ENCODE measurements at places on chromosomes 2 and 18. TPM values are rescaled to one million over a fixed set of nuclear protein-coding genes. Genes with fewer than 3 reads are reported as not detected.

DNA sequence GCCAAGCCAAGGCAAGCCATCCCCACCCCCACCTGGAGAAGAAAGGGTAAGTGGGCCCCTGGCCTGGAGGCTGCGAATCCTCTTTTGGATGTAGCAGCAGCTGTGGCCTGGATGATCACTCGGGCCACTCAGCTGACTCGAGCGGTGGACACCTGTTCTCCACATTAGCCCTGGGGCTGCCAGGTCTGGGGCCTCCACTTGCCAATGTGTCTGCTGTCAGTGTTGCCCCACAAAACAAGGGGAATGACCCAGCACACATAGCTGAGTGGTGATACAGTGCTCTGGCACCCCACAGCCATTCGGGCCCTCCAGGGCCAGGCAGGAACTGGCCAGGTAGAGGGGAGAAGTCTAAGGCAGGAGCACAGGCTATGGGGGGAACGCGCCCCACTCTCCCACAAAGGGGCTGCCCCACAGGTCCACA is 2.6 kb downstream of the STK25 start:
- DNase-seq, result peak; percentile 82

DNA sequence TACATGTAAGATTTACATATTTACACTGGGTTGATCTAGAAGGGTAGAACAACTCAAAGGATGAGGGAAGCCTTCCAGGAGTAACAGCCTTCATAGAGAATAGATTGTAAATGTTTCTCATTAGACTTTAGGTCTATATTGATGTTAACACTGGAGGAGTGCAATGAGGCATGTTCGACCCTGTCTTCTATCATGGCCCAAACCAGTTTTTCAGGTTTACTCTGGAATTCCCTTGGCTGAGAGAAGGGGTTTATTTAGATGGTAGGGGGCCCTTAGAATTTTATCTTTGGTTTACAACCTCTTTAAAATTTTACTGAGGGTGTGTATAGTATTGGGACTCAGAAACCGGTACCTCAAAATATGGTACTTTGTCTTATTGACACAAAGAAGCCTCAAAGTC is 634.9 kb upstream of the PIK3C3 start:
- DNase-seq, result no peak

DNA sequence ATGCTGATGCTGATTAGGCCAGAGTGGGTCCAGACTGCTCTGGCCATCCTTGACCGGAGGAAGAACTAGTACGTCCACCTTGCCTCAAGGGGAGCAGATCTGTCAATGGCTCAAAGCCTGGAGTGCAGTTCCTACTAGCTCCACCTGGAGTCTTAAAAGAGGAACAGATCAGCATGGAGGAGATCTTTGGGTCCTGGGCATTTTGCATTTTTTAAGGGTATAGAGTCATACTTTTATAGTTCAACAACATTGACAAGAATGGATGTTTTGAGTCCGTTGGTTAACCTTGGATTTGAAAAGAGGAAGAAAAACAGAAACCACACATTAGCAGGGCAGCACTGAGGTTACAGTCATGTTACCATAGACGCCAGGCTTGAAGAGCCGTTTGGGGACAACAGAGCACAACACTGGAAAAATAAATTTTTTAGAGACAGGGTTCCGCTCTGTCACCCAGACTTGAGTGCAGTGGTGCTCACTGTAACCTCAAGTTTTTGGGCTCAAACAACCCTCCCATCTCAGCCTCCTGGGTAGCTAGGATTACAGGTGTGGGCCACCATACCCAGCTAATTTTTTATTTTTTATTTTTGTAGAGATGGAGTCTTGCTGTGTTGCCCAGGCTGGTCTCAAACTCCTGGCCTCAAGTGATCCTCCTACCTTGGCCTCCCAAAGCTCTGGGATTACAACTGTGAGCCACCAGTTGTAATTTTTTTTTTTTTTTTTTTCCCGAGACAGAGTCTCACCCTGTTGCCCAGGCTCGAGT is 78.5 kb downstream of the PRKCE start:
- no peak for DNase-seq

DNA sequence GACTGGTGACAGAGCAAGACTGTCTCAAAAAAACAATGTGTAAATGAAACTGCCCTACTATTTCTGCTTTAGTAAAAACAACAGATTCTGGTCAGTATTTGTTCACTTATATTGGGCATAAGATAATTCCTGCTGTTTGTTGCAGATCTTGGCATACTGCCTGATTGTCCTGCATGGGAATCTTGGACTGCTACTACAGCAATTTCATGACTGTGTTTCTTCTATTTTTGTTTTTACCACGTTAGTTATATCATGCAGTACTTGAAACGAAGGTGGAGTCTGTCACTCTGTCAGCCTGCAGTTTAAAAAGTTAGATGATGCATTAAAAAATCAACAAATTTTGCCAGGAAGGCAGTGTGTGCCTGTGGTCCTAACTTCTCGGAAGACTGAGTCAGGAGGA is 14.2 kb upstream of the CLASP1 start:
- DNase-seq, result no peak

DNA sequence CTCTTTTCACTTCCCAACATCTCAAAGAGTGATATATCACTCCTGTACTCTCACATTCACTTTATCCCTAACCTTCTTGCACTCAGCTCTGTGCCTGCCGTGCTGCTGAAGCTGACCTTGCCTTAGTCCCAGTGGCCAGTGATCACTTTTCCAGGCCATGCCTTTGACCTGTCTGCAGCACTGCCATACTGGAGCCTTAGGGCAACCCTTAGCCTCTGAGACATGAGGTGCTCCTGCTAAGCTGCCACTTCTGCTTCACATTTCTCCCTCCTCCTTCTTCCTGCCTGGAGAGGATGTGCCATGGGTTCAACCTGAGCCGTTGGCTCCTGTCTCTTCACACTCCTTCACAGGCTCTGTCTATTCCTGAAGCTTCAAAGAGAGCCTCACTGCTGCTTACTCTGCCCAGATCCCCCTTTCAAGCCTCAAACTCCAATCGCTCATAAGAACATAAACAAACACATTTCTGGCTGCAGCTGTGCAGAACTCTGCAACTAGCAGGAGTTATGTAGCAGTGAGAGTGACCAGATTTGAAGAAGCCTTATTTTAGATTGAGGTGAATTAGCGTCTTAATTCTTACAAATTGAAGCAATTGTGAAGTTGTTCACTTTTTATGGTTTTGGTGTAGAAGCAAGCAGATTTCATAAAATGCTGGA is 716.2 kb upstream of the FANCL start:
- no peak for DNase-seq

GRCh38 chr2:98457045-98457696 is 12.5 kb downstream of the INPP4A start:
- DNase-seq, result no peak

- no peak for DNase-seq
These were observed 92.3 kb upstream of the SMAD2 start for GRCh38 chr18:48022531-48023329.

GRCh38 chr2:109497911-109498870 is 115.6 kb downstream of the SEPTIN10 start:
- no peak for DNase-seq

Gene NT5C1B
- polyA plus RNA-seq, result not detected

- DNase-seq, result no peak
These were observed 5.0 kb upstream of the ATP9B start for GRCh38 chr18:79064228-79064627.

GRCh38 chr2:159148901-159149300 is 137.6 kb downstream of the WDSUB1 start:
- DNase-seq, result no peak

DNA sequence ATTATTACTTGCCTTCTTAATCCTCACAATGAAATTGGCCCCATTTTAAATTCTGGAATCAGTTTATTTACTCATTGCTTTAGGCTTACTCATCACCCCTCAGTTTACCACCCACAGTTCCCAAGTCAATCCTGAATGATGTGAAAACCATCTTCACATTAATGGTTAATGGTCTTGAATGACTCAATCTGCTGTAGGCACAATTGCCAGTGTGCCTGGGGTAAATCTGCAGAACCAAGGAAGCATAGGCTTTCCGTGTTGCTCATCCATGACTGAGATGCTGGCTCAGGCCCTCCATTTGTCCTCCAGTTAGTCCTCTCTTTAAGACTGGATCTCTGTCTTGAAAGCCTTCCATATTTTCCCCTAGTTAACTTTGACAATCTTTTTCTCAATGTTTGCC is 164.5 kb downstream of the PMAIP1 start:
- DNase-seq, result no peak

GRCh38 chr2:29950481-29950880 is 29.1 kb upstream of the ALK start:
- no peak for DNase-seq

GRCh38 chr2:161596148-161596547 is 28.1 kb upstream of the SLC4A10 start:
- DNase-seq, result no peak

DNA sequence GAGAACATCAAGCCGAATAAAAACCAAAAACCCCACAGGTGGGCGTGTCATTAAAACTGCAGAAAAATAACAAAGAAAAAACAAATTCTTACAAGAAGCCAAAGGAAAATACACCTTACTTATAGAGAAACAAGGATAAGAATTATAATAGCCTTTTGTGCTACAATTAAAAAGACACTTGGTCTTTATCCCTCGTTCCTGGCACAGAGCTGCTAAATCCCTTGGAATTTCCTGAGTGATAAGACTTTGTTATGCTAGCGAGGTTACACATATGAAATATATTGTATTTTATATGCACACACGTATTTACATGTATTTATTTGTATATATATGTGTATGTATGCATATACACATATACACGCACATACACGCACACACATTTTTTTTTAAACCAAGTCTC is 325.3 kb upstream of the TFPI start:
- no peak for DNase-seq

GRCh38 chr2:136242687-136243277 is 124.8 kb upstream of the CXCR4 start:
- no peak for DNase-seq

Gene SERPINB4
- not detected for polyA plus RNA-seq

Gene RND3
- polyA plus RNA-seq, result 9.7 TPM

GRCh38 chr2:98438190-98439133 is 6.2 kb upstream of the INPP4A start:
- DNase-seq, result no peak

Gene TSPYL6
- polyA plus RNA-seq, result 0.05 TPM

Gene C1GALT1C1L
- 0.39 TPM for polyA plus RNA-seq

- DNase-seq, result no peak
These were observed 55.6 kb upstream of the ACMSD start for GRCh38 chr2:134782792-134783191.

Gene FIGN
- polyA plus RNA-seq, result 1.6 TPM

- DNase-seq, result no peak
These were observed 35.4 kb downstream of the B4GALT6 start for GRCh38 chr18:31648966-31649429.

DNA sequence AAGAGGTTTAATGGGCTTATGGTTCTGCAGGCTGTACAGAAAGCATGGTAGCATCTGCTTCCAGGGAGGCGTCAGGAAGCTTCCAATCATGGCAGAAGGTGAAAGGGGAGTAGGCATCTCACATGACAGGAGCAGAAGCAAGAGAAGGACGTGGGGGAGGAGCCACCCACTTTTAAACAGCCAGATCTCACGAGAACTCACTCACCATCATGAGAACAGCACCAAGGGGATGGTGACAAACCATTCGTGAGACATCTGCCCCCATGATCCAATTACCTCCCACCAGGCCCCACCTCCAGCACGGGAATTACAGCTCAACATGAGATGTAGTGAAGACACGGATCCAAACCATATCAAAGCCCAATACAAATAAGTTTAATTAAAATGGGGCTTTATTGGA is 113.8 kb downstream of the ATL2 start:
- DNase-seq, result no peak

Gene KRTCAP3
- polyA plus RNA-seq, result 0.39 TPM

Gene CXXC1
- polyA plus RNA-seq, result 28.0 TPM

DNA sequence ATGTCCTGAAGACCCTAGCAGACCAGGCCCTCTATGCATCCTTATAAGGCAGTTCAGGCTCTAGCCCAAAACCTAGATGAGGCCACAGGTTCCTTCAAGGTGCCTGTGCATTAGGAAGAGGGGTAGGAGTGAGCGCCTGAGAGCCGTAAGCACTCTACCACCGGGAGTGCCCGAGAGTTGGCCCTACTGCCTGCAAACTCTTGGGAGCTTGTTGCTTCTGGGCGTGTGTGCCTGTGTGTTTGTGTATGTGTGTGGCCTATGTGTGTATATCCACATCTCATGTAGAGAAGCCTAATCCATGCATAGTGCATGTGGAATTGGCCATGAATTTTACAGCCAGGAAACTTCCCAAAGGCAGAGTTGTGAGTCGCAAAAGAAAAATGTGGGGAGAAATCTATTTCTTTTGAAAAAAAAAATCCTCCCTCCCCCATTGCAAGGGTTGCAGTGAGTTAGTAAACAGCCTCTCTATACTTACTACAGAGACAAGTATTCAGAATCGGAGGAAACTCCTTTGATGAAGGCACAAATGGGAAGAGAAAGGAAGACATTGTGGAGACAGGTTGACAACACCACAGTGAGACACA is 96.8 kb downstream of the ADD2 start:
- DNase-seq, result no peak

Gene TRIM54
- 282 TPM for polyA plus RNA-seq

- no peak for DNase-seq
These were observed 32.9 kb downstream of the NUP35 start for GRCh38 chr2:183157131-183157530.

- no peak for DNase-seq
These were observed 40.2 kb downstream of the MAP4K4 start for GRCh38 chr2:101737478-101738255.

GRCh38 chr2:926259-926793 is 24.3 kb upstream of the SNTG2 start:
- no peak for DNase-seq

Gene VIT
- polyA plus RNA-seq, result 4.5 TPM

Gene FTCDNL1
- 6.8 TPM for polyA plus RNA-seq

DNA sequence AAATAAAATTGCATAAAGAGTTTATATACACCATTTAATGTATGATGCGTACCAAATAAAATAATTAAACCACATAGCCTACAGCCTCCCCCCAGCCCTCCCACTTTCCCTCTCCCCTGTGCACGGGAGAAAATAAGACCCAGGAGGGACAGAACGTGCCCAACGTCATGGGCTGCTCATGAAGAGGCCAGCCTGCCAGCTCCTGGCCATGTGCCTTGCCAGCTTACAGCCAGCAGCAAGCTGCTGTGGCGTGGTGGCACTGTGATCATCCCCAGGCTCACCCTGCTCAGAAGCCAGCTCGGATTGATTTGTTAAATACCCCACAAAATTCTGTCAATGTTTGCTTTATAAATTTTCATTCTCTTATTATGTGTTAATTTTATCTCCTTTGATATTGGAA is 7.6 kb downstream of the GPR148 start:
- no peak for DNase-seq

GRCh38 chr2:109280804-109281203 is 151.8 kb downstream of the SH3RF3 start:
- DNase-seq, result no peak

Gene TNFRSF11A
- polyA plus RNA-seq, result 0.15 TPM

- DNase-seq, result no peak
These were observed 62.8 kb downstream of the SESTD1 start for GRCh38 chr2:179201869-179202268.

Data from psoas muscle (tissue), 8 donors.